ENCODE measurements at places on chromosomes 12 and 14. TPM values are rescaled to one million over a fixed set of nuclear protein-coding genes. Genes with fewer than 3 reads are reported as not detected.

Gene RAD51AP1
- total RNA-seq: 0.59 TPM

Gene GPD1
- total RNA-seq: 16.3 TPM

GRCh38 chr14:41805633-41806032, 199.0 kb downstream of the LRFN5 start:
- no peak for DNase-seq

GRCh38 chr12:4431866-4432265, 13.7 kb downstream of the FGF6 start:
- no peak for DNase-seq

GRCh38 chr12:67515679-67516340, 132.7 kb upstream of the DYRK2 start:
- DNase-seq: no peak

- no peak for DNase-seq
These were observed 86.0 kb downstream of the FAR2 start for GRCh38 chr12:29234965-29235626.

DNA sequence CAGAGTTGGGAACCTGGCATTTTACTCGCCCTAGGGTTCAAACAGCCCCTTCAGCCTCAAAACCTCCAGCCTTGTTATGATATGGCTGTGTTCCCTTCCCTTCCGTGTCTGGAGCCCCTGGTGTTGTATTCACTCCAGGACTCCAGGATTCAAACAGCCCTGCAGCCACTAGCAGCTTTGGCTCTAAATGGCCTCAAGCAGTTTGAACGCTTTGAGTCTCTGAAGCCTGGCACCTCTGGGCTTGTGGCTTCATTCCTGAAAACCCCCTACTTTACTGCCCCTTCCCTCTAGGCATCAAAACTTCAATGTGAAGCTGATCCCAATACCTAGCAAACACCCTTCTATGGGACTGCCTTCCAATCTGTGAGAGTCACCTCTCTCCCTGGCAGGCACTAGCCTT, 67.9 kb upstream of the RMST start:
- no peak for DNase-seq

DNA sequence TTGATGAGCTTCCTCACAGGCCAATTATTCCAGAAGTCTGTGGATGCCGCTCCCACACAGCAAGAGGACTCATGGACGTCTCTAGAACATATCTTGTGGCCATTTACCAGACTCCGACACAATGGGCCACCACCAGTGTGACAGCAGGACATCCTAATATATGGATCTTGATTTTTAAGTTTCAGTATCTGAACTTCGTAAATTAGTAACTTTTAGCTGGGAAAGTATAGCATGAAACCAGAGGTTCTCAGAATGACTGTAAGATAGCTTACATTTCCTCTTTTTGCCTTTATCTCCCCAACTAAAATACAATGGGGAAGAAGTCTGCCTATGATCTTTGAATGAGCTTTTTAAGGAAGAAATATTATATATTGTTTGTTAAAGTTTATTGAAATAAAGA, 87.0 kb downstream of the DNAI7 start:
- no peak for DNase-seq

DNA sequence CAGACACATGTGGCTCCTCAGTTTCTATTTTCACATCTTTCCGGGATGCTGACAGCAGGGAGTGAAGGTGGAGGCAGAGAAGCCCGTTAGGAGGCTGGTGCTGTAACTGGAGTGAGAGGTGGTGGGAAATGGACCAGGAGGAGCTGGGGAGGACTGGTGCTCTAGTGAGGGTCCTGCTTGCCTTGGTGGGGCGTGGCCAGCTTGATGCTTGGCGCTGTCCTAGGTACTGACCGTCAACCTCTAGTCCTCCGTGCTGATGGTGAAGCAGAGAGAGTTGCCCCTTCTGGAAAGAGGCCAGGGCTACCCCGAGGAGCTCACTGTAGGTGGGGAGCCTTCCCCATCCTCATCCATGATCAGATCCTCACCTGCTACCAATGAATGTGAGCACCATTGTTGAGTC, 1.4 kb downstream of the TRMT61A start:
- DNase-seq: no peak

DNA sequence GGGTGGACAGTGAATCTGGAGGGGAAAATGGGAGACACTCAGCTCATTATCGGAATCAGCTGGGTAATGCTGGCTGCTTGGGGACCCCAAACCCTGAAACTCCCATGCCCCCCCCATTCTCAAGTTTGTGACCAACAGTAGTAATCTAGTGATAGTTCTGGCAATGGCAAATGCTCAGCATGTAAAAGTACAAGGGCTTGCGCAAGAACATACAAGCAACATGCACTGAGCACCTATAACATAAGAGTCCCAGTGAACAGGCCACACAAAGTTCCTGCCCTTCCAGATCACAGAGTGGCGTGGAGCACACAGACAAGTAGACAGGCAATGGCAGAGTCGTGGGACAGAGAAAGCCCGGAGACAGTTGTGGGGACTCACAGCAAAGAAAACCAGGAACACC, 407.9 kb downstream of the MED13L start:
- no peak for DNase-seq

GRCh38 chr12:75444429-75445136, 36.0 kb upstream of the GLIPR1 start:
- DNase-seq: no peak

DNA sequence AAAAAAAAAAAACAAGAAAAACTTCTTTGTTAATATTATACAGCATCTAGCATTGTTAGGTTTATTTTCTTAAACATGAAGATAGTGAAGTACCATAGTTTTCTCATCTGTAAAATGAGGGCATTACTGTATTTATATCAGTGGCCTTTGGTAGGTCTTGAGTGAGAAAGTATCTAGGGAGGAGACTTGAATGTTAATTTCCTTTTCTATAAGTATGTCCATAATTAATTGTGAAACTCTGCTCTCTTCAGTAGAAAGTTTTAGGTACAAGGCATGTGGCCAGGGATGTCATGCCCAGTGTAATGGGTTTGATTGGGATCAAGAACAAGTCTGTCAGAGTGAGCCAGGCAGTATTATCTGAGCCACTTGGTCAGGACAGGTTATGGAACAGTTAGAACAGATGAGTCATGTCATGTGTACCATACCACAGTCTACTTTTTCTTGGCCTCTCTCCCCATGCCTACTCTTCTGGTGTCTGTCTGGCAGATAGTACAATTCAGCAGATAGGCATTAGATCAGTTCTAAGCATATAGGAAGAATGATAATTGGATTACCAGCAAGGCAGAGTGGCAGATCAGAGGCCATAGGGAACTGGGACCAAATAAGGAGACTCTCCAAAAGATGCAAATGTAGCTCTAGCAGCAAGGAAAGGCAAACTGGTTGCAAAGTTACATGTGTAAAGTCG, 30.4 kb downstream of the FBXO34 start:
- no peak for DNase-seq
